ENCODE measurements at places on chromosomes 2 and 18.

DNA sequence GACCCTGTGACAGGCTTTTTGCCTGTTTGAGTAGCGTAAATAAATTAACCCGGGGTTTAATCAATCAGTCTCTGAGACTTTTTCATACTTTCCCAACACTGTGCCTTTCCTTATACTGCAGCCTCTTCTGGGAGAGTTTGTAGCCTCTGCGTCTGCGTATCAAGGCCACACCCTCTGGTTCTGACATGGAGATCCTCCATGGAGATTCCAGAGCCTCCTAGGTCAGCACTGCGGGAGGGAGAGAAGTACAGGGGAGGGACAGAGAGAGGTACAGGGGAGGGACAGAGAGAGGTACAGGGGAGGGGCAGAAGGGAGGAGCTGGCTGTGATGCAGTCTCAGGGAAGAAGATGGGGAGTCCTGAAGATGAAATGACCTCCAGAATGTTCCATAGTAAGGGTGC lies 166.0 kb downstream of the ARL4C start:
- no peak for DNase-seq

GRCh38 chr2:38129987-38130386 lies 54.0 kb upstream of the CYP1B1 start:
- no peak for DNase-seq

DNA sequence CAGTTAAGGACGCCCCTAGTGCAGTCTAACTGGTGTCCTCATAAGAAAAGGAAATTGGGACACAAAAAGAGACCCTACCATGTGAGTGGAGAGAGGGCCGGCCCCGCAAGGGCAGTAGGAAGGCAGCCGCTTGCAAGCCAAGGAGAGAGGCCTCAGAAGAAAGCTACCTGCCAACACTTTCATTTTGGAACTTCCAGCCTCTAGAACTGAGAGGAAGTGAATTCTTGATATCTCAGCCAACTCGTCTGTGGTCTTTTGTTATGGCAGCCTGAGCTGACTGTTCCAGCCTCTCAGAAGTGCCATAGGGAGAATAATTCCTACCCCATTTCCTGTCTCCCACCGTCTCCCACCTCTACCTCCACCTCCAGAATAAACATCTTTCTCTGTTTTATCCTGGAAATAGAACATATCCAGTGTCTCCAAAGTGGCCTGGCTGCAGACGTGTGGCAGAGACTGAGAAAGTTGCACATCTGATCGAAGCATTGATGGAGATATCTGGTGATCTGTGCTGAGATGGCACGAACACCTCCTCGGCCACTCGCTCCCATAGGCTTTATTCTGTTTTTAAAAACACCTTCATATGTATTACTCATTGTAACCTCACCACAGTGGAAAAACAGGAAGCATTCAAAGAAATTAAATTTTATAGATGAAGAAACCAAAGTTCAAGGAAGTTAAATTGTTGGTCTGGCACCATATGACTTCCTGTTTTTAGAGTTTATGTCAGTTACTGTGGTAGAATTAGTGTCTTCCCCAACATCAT lies 39.5 kb upstream of the MARCO start:
- no peak for DNase-seq

DNA sequence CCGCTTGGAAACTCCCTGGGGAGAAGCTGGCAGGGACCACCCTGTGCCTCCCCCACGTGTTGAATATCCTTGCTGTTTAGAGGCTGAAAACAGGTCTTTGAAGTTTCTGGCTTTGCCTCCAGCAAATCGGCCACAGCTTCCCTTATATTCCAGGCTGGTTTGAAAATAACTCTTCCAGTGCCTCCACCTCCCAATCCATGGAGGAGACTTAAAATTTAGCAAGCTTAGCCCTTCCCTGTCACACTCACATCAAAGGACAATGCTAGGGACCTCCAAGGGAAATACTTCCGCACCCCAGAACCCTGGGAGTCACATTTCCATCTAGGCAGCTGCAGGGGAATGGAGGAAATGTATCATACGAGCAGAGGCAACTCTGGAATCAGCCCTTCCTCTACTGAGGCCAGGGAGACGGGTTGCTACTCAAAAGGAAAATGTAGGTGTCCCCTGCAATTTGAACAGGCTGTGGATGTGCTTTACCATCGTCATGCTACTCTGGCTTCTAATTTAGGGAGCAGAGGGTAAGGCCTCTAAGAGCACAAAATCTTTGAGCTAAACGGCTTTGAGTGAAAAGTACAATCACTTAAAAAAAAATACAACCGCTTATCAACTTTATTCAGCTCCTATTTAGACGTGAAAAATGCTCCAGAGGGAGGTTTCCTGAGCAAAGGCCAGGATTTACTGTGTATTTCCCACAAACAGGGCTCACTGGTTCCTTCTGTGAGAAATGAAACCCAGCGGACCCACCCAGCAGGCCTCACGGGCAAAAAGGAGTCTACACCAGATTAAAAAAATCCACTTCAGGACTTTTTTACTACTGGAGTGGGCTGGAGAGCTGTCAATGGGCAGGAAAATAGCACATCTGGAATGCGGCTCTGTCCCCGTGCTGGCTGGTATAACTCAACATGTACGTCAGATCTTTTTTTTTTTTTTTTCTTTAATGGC lies 49.4 kb upstream of the PKDCC start:
- DNase-seq, result no peak

GRCh38 chr2:10973766-10974165 lies 62.0 kb downstream of the KCNF1 start:
- no peak for DNase-seq

- peak; percentile 50 for DNase-seq
Measured at GRCh38 chr18:47756364-47757016, 174.0 kb downstream of the SMAD2 start.
